ENCODE measurements at places on chromosomes 2 and 18.
A peak's percentile ranks its signal among the peaks of the same experiment; 100 is the strongest.

- DNase-seq = no peak
These were observed 3.0 kb upstream of the OSR1 start for GRCh38 chr2:19361325-19361990.

GRCh38 chr2:177599139-177599688 lies 206.6 kb downstream of the AGPS start:
- no peak for DNase-seq

DNA sequence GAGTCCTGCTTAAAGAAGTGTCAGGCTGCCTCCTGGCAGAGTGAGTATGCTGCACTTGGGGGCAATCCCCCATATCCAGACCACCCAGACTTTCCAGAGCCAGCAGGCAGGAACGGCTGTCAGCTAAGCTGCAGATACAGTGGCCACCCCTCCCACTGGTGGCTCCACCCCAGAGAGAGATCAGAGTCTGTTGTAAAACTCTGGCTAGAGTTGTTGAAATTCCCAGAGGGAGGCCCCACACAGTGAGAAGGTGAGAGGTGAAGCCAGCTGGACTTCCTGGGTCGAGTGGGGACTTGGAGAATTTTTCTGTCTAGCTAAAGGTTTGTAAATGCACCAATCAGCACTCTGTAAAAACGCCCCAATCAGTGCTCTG lies 533.8 kb upstream of the ACVR2A start:
- no peak for DNase-seq

GRCh38 chr2:190202604-190203003 lies 117.0 kb downstream of the HIBCH start:
- no peak for DNase-seq

DNA sequence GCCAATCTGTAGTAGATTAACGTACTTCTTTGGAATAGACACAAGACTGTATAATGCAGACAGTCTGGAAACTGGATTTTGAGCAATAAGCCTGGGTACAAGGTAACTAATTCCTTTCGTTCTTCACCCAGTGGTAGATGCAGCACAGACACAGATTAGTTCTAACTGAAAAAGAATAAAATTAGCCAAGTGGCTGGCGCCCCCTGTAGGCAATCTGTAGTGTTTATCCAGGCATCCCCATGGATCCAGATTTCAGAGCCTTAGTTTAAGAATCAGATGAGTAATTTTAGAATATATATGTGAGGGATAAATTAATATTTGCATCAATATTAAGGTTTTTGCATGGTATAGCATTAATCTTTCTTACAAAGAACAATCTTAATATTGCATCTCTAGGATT lies 563.9 kb downstream of the DCC start:
- DNase-seq = peak; percentile 88

DNA sequence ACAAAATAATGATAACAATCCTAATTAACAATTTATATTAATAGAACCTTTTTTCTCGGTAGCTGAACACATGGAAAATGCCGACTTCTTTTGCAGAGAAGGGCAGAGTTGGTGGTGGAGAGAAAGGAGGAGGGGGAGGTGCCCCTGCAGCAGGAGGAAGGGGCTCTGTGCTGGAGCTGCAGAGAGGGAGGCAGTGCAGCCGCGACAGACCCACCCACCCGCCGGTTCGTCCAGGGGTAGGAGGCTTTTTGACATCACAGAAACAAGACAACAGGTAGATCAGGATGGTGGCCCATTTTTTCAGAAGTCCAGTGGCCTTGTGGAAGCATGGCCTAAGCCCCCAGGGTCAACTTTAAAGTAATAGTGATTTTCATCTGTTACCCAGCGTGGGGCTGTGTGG lies 321.1 kb upstream of the SALL3 start:
- no peak for DNase-seq

GRCh38 chr18:26225022-26225693 lies 1.1 kb upstream of the TAF4B start:
- DNase-seq = peak; percentile 66

- DNase-seq = no peak
These were observed 30.6 kb downstream of the HNRNPLL start for GRCh38 chr2:38572167-38572566.

- DNase-seq = peak; percentile 80
These were observed 59.0 kb upstream of the ZNF532 start for GRCh38 chr18:58805467-58806187.

GRCh38 chr2:71070294-71071093 lies 2.0 kb downstream of the NAGK start:
- DNase-seq = peak; percentile 72

- DNase-seq = no peak
These were observed 304.2 kb downstream of the CYP26B1 start for GRCh38 chr2:71843391-71843850.

- DNase-seq = no peak
These were observed 36.6 kb downstream of the TMEM177 start for GRCh38 chr2:119715409-119716283.

DNA sequence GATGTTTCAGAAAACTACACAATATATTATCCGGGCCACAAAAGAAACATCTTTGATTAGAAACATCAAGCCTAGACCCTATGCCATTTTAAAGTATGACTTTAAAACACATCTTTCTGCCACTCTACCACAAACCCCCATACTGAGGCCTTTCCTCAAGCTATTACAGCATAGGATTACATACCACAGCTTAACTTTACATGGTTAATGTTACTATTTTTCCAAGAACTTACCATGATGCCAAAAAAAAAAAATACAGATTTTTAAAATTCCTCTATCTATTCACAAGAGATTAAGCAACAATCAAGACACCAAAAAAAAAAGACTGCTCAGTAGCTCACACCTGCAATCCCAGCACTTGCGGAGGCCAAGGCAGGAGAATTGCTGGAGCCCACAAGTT lies 9.0 kb downstream of the NCKAP1 start:
- no peak for DNase-seq

- no peak for DNase-seq
These were observed 109.1 kb upstream of the CYP1B1 start for GRCh38 chr2:38185012-38185491.

DNA sequence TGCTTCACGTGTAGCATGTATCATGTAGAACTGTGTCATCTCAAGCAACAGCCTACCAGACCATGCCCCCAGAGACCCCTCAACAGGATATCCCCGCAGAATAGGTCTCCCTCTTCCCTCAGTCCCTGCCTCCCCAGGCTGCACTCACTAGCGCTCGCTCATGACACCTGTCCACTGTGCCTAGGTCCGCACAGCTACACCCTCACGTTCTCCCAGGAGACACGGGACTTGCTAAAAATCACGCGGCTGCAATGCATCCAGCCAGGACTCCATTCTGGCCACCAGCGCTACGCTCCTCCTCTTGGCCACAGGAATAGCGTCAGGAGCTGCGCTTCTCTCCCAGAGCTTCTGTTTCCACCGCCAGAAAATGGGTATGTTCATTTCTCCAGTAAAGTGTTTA lies 2.5 kb downstream of the PXDN start:
- no peak for DNase-seq

DNA sequence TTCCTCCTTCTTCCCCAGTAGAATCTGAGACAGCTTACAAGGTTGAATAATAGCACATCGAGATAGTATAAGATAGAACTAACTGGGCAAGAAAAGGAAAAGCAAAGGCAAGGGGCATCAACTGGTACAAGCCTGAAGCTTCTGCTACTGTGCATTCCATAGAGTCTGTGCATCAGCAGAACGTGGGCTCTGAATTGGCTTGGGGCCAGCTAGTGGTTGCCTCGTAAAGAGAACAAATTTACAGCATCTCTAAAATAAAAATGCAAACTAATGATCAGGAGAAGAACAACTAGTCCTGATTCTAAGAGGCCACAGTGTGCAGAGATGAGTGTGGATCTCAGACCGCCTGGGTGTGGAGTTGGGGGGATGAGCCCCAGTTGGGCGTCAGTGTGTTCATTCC lies 36.6 kb downstream of the UPP2 start:
- DNase-seq = no peak

GRCh38 chr2:157866202-157866601 lies 9.9 kb downstream of the ACVR1 start:
- DNase-seq = no peak

DNA sequence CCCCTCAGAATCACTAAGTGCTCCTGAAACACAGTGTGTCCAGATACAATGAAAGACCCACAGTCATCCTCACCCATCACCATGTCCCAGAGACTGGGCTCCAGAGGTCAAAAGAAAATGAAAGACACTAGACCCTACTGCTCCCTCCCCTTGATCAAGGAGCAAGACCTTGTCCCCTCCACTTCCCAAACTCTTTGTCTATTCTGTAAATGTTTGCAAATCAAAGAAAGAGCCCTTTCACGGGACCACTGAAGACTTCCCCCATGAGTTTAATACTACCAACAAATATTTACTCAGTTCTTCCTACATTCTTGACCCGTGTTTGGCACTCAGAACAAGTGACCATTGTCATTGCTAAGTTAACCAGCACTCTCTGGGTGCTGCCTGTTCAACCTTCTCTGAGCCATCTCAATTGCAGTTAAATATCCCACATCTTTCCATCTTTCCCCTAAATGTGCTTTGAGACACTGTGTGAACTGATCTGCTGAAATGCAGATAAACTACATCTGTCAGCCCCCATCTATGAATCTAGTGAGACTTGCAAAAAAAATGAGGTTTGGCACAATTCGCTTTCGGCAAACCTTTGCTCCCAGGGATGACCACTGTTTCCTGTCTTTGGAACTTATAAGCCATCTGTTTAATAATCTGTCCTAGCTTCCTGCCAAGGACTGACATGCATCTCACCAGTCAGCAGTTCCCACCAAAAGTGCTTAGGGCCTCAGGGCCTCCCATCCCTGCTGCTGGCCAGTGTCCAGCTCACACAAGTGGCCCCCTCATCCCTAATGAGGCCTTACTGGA lies 170.3 kb downstream of the GFPT1 start:
- no peak for DNase-seq

- no peak for DNase-seq
These were observed 7.0 kb upstream of the CAVIN2 start for GRCh38 chr2:191853843-191854242.

DNA sequence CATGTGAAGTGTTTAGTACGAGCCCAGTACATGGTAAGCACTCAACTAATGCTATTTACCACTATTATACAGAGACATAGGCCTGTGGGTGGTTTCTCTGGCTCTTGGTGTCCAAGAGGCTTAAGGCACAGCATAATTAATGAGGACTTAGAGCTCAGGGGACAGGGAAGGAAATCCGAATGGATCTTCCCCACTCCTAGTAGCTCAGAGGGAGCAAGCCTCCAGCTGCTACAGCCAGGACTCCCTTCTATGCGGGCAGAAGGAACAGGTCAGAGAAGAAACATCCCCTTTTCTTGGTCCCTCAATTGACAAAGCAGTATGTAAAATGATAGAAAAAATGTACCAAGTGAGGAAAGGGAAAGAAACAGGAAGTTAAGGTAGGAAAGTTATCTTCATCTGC lies 261.3 kb upstream of the STON1 start:
- DNase-seq = no peak

DNA sequence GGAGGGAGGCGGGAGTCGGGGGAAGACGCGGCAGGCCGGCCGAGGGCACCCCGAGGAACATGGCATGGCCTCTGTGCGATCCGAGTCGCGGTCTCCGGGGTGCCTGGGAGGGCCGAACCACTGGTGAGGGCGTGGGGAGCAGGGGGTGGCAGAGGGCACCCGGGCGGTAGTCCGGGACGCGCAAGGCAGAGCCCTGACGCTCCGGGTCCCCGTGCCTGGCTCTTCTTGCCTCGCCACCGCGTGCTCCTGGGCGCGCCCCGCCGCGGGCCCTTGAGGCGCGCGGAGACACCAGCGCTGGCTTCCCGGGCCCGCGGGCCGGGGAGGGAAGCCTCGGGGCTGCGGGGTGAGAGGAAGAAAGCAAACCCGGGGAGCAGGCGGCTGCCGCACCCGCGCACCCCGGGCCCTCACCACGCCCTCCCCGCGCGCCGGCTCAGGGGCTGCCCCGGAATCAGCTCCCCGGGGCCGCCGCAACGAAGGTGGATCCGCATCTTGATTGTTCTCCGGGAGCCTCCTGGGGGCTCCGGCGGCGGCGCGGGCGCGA lies 4.3 kb downstream of the SOX11 start:
- DNase-seq = peak; percentile 59

DNA sequence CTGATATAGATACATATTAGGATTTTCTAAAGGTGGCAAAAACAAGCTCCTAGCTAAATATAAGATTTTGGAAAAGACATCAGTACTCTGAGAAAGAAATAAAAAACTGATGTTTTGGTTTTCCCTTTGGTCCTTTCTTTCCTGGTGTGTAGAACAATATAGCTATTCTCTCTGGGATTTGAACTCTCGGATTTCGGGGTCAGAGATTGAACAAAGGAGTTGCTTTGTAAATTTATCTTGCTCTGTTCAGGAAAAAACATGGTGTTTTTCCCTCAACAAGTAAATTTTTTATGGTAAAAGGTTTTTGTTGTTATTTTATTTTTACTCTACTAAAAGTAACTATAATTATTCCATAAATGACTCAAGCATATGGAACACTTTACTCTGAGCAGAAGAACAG lies 889.3 kb downstream of the ERBB4 start:
- DNase-seq = no peak

DNA sequence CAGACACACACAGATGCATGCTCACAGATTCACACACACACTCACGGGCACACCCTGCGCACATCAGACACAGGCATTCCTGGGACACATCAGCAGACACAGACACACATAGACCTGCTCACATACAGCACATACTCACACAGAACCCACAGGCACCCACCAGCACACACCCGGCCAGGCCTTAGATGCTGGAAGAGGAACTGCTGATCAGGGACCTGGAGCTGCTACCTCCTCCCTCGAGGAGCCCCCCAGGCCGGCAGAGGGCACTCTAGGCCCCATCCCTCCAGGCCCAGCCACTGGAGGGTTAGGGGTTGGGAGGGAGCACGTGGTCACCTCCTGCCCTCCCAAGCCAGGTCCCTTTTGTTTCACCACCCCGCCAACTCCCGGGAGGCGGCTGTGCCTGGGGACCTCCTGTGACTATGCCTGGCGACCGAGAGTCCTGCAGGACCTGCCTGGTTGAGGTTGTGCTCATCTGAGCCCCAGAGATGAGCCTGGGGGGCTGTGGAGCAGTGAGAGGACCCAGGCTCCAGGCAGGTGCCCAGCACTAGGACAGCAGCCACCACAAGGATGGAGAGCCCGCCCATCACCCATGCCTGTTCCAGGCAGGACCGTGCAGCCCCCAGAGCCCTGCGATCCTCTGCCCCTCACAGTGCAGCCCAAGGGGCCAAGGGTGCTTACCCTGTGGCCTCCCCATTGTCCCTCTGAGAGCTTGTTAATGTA lies 21.0 kb upstream of the PTMA start:
- DNase-seq = peak; percentile 86

DNA sequence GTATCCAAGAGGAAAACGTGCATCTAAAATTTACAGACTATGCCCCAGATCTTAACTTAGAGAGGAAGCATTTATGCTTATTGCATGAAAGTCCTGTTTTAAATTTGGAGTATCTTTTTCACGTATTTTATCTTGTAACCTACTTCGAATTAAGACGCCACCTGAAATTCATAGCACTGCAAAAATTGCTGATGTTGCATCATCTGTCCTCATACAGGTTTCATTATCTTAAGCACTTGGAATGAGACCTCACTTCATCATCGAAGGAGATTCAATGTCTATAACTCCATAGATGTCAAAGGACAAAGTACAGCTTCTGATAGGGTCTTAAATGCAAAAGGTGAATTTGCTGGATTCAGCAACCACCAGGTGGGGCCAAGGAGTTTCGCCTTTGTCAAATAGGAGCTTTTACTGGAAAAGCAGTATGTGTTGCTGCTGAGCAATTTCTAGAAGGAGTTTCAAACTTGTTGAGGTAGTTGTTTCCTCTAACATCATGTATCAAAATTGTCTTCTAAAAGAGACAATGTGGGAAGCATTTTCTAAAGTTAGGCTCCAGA lies 106.4 kb upstream of the CCDC85A start:
- DNase-seq = peak; percentile 39

- no peak for DNase-seq
These were observed 110.7 kb downstream of the PMAIP1 start for GRCh38 chr18:60010513-60010912.

- DNase-seq = peak; percentile 19
These were observed 57.7 kb downstream of the METTL4 start for GRCh38 chr18:2513616-2514015.
